ENCODE measurements at places on chromosomes 11 and 22.

DNA sequence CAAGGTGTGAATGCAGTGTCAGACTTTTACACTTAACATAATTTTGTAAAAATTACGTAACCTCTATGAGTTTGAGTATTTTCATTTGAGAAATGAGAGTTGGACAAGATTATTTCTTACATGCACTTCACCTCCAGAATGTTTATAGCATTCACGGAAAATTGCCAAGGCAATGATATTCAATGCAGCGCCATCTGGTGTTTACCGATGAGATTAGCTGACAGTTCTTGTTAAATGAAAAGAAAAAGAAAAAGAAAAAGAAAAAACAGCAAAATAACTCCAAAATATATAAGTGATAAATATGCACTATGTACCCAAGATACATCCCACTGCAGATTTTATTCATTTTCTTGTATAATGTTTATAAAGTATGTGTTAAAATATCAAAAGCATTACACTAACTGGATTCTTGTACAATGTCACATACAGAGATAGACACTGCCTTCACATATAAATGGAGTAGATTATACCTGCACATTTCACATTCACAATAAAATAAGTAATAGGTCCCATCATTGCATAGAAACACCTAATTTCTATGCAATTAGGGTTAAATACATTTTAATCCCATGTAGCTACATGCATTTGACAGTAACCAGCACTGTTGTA lies 976.3 kb upstream of the FAT3 start:
- no peak for DNase-seq

GRCh38 chr22:44585559-44586350 lies 87.7 kb upstream of the RTL6 start:
- no peak for DNase-seq

- no peak for DNase-seq
These were observed 3.5 kb downstream of the INPP5J start for GRCh38 chr22:31126128-31126868.

DNA sequence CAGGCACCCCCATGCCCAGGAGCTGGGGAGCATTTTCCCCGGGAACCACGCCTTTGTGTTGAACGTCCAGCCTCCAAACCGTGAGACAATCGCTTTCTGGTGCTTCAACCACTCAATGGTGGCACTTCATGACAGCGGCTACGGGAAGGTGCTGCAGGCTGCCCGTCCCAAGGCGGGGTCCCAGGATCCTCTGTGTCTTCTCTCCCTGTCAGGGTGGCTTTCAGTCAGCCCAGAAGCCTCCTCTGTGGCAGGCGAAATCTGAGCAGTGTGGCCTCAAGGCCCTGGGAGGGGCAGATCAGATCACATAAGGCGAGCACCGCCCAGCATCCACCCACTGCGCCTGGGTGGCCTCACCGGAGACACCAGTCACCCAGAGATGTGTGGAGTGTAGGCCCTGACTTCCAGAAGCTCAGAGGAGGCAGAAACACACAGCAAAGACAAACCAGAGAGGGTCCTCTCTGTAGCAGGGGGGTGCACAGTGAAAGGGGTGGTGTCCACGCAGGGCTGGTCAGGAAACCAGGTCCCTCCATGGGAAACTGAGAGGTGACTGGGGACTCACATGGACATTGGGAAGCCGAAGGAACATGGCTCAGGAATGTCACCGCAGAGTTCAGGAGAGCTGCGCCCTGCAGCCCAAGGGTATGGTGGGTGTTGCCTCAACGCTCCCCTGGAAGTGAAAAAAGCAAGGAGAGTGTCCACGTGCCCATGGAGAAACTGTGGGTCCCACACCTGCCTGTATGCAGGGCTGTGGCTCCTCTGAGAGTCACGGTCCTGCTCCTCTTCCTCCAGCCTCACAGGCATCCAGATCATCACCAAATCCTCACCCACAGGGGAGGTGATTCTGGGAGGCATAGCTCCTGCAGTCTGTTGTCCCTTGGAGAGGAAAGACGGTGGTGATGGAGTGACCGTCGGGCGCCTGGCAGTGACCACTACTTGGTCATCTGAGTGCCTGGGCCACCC lies 1420.7 kb downstream of the TBC1D22A start:
- no peak for DNase-seq

GRCh38 chr22:49583886-49584505 lies 243.7 kb downstream of the BRD1 start:
- DNase-seq, result no peak

DNA sequence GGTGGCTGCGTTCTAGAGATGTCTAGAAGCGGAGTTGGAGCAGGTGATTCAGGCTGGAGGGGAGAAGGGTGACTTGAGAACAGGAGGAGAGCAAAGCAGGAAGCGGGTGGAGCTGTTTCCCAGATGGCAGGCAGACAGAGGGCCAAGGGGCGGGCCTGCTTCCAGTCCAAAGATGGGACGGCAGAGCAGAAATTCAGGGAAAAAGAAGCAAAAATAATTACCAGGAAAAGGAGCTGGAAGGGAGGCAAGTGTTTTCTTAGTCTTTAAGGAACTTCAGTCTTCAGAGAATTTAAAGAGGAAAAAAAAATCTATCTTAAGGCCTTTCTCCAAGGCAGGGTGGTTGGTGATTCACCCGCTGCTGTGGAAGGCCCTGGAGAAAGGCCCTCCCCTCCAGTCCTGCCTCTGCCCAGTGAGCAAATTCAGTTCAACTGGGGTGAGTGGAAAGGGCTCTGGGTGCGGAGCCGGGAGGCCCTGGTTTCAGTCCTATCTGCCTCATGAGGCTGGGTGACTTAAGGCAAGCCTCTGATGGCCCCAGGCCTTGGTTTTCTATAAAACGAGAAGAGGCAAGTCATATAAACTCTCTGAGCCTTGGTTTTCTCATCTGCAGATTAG lies 4.5 kb upstream of the CREB3L1 start:
- DNase-seq, result no peak

- DNase-seq, result no peak
These were observed 5.5 kb downstream of the OSM start for GRCh38 chr22:30261134-30261533.

- no peak for DNase-seq
These were observed 319.8 kb downstream of the INSC start for GRCh38 chr11:15434529-15434928.

DNA sequence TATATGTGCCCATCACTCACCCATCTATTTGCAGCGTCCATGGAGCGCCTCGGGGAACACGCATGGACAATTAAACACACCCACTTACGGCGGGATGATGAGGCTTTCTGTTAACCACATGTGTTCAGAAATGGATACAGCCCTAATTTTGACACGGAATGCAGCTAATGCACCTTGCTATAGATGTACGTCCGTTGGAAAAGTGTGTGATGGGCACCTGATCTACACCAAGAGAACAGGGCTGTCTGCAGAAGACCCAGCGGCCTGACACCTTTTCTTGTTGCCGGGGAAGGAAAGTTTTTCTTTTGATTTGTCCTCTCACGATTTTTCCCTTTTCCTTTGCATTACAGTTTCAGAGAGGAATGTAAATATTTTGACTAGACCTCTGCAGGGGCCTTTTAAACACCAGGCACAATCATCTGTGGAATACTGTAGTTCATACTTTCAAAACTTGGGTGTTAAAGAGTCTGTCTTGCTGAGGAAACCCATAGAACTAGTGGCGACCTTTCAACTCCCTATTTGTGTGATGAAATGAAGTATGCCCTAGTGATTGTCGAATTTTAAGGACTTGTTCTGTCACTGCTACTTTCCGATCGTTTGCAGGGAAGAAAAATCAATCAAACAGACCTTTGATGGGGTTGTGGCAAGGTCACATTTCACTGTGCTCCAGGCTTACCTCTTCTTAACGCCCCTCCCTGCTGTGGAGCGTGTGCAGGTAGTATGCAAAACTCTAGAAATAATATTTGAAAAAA lies 16.5 kb upstream of the PAX6 start:
- no peak for DNase-seq

DNA sequence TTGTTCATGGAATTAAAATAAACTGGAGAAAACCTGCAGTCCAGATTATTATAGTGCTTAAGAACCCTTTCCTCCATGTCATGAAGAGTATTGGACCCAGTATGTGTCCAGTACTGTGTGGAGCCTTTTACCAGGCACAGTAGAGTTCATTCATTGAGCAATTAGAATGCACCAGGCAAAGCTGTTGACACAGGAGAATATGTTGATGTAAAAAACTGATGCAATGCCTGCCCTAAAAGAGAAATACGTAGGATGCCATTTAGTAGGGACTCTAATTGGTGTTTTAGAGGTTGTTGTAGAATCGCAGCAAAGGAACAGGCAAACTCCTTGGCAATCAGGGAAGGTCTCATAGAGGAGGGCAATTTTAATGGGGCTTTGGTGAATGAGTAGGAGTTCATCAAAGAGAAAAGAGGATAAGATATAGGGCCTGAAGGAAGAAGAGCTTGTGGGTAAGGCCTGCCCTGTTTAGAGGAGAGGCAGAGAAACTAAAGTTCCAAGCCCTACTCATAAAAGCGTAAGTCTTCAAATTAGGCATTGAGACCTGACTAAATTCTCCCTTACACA lies 126.4 kb downstream of the SEZ6L start:
- no peak for DNase-seq

DNA sequence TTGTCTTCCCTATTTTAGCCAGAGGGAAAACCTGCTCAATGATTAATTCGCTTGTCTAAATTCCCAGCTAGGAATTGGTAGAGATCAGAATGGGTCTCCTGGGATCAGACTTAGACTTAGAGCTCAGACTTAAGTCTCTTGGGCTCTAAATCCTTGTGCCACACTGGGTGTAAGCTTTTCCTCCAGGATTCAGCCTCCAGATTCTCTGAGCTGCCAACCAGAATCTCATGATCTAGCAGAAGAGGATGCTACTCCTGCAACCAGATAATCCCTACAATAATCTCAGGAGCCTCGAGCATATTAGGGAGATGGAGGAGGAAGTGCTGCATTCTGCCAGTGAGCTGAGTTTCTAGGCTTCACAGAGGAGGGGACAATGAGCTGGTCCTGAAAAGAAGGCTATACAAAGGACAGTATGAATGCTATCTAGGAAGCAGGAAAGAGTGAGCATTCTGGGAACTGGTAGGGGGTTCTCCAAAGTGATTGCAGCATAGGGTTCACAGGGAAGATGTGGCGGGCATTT lies 211.6 kb upstream of the SESN3 start:
- no peak for DNase-seq

DNA sequence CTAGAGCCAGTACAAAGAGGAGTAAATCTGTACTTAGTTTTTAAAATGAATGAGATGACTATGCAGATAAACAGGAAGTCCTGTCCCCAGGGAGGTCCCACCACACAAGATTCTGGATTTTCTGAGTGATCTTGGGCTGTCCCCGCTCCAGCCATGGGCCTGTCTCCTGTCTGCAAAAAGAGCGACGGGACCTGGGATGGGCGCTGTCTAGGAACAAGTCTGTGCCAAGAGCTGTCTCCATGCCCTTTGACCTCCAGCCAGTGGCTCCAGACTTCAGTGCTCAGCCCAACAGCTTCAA lies 6.0 kb downstream of the CSNK1E start:
- no peak for DNase-seq

GRCh38 chr11:31259797-31260196 lies 109.7 kb downstream of the DCDC1 start:
- no peak for DNase-seq

- no peak for DNase-seq
These were observed 31.1 kb upstream of the WT1 start for GRCh38 chr11:32466279-32466915.

DNA sequence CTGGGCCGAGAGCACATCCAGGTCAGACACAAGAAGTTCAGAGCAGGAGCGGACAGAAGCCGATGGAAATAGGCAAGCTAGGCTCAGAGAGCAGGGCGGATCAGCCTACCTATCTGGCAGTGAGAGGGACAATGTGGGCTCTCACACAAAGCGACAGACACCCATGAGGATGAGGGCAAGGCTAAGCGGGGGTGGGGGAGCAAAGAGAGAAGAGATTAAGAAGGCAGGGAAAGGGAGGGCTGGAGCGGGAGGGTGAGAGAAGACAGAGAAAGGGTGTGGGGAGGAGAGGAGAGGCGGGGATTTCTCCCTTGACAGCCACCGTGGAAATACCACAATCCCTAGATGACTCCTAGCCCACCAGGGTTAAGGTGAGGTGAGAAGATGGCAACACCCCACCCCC lies 57.9 kb downstream of the BUD13 start:
- DNase-seq, result no peak

DNA sequence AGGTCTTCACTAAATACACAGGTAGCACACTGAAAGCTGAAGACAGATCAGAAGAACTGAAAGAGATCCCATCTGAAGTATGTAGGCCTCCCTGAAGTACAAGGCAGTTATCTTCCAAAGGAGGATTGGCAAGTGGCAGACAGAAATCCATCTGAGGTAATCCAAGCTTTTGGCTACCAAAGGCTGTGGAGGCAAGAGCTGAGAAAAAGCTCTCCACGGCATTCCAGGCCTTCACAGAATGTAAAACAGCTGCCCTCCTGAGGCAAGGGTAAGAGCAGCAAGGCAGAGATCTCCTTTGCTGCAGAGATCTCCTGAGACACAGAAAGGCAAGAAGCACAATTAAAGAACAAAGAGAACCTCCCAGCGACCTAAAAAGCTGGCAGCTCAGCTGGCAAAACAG lies 19.1 kb downstream of the PIK3C2A start:
- DNase-seq, result no peak

- no peak for DNase-seq
These were observed 30.1 kb upstream of the ANO5 start for GRCh38 chr11:22162756-22163155.

DNA sequence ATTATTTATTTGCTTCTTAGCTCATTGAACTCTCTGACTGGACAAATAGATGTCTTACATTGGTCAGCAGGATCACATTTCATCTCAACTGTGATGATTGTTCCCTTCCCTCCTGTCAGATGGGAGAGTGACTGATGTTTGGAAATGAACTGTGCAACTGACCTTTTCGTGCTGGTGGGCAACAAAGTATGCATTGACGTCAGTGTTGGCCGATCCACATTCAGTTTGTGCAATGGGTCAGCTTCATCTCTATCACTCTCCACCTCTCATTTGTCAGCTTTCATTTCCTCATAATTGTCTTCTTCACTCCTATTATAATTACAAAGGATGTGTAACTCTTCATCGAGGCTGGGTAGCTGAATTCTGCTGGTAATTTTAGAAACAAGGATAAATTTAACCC lies 71.3 kb downstream of the PPP2R1B start:
- no peak for DNase-seq

DNA sequence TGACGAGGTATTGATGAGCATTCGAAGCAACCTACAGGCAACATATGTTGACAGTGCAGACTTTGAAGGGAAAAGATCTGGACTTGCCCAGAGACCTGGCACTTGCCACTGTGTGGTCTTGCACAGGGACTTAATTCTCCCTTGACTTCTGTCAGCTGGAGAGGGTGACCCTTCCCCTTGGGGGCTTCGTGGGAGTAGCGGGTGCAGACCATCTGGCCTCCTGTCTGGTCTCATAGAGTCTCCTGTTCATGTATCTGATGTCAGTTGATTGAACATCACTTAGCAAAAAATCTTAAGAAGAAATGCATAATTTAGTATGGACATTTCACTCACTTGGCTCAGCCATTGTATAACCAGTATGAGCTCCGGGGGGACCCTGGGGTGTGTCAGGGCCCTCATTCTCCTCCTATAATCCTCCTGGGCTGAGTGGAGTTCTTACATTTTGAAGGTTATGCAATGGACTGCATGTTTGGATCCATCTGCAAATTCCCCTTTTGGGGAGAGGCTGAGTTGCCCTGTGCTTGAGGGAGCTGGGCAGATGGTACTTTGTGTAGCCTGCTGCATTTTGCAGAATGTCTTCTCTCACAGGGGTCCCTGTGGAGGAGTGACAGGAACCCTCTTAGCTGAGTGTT lies 13.0 kb downstream of the BCR start:
- DNase-seq, result no peak

Data from SIG-M5 (cell line).